Lung microvascular endothelial cell (primary cell): ENCODE measurements at places on chromosomes 12 and 14. TPM values are rescaled to one million over a fixed set of nuclear protein-coding genes. Genes with fewer than 3 reads are reported as not detected.

The IRAK3 gene
- 8.5 and 17.3 TPM in 2 replicates for total RNA-seq

- DNase-seq: no peak
Observed at GRCh38 chr12:30399859-30400258, 295.8 kb downstream of the IPO8 start.

DNA sequence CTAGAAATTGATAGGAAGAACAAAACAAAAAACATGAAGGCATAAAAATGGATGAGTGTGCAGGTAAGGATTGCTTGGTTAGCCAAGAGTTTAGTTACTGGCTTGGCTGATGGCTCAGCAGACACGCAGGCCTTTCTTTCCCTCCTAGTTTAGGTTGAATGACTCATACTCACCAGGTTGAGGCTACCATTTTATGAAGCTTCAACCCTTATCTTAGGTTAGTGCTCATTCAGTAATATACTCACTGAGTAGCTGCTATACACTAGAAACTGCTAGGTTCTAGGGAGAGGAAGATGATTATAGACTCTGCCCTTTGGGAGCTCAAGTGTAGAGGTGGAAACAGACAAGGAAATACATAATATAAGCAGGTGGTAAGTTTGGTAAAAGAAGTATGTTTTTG is 6.0 kb downstream of the P3H3 start:
- no peak for DNase-seq

DNA sequence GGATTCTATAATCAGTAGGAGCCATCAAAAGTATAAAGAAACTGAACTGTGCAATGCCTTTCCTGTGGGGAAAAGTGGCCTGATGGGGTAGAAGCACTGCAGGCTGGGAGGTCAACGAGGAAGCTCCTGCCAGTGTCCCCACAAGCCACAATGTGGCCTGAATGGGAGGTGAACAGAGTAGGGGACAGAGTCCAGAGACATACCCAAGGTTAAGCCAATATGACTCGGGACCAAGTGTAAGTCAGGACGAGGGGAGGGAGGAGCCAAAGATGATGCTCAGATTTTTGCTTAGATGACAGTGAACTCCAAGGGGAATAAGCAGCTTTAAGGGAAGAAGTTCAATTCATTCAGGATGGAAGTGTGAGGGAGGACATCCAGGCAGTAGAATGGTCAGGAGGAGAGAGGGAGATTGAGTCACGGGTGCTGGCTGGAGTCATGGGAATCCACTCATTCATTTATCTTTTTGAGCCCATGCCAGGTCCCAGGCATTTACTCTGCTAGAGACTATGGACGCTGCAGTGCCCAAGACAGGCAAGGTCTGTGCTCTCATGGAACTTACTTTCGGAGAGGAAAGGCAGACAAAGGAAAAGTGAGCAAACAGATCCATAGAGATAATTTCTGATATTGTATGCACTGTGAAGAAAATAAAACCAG is 29.1 kb downstream of the DPF3 start:
- DNase-seq: no peak

GRCh38 chr12:126706300-126706699 is 1560.7 kb upstream of the TMEM132C start:
- no peak for DNase-seq

The EIF2B2 gene
- total RNA-seq: 33.1 and 37.3 TPM in 2 replicates

The IL23A gene
- total RNA-seq: under 0.01 TPM in 1 of 2 replicates, not detected in the other

DNA sequence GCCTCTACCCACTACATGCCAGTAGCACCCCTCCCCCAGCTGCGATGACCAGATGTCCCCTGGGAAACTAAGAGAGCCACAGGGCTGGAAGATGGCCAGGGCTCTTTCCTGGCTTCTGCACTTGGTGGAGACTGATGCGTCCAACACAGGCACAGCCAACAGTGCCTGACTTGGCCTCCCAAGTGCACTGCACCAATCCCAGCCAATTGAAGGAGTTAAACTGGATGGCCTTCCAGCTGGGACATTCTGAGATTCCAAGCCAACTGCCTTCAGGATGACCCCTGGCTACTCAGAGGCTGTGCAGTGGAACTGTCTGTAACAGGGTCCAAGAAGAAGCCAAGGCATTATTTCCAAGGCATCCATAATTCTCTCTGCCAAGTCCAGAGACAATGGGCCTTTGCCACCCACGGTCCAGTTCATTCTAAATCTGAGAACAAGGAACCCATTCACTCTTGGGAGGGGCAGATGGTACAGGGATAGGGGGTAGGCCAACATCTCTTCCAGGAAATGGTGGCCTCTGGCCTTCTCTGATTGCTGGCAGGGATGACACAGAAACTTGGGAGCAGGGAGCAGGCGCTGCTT is 35.2 kb downstream of the PRIMA1 start:
- no peak for DNase-seq

DNA sequence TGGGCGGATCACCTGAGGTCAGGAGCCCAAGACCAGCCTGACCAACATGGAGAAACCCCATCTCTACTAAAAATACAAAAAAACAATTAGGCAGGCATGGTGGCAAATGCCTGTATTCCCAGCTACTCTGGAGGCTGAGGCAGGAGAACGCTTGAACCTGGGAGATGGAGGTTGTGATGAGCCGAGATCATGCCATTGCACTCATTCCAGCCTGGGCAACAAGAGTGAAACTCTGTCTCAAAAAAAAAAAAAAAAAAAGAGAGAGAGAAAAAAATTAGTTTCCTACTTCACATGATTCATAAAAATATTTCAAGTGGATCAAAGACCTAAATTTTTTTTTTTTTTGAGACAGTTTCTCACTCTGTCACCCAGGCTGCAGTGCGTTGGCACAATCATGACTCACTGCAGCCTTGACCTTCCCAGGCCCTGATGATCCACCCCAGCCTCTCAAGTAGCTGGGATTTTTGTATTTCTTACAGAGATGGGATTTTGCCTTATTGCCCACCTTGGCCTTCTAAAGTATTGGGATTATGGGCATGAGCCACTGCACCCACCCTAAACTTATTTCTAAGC is 24.9 kb downstream of the FCF1 start:
- peak; percentile 71 for DNase-seq

DNA sequence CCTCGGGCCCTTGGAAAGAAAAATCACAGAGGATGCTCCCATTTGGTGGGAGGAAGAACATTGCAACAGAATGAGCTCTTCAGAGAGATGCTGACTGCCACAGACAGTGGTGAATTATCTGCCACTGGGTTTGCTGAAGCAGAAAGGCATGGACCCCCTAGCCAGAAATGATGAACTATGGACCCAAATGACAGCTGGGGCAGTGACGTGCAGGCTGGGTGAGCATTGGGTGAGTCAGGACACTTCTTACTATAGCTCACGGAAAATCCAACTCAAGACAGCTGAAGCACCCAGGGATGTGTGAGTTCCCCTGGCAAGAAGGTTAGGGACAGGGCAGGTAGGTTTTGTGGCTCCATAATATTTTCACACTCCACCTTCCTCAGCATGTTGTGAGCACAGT is 993.2 kb downstream of the BCL11B start:
- DNase-seq: no peak

- DNase-seq: peak; percentile 31
Observed at GRCh38 chr12:121579190-121579791, 1.5 kb downstream of the KDM2B start.

- DNase-seq: no peak
Observed at GRCh38 chr14:64945431-64946178, 3.1 kb upstream of the GPX2 start.

GRCh38 chr14:86770186-86770585 is 1222.8 kb downstream of the GALC start:
- DNase-seq: no peak

DNA sequence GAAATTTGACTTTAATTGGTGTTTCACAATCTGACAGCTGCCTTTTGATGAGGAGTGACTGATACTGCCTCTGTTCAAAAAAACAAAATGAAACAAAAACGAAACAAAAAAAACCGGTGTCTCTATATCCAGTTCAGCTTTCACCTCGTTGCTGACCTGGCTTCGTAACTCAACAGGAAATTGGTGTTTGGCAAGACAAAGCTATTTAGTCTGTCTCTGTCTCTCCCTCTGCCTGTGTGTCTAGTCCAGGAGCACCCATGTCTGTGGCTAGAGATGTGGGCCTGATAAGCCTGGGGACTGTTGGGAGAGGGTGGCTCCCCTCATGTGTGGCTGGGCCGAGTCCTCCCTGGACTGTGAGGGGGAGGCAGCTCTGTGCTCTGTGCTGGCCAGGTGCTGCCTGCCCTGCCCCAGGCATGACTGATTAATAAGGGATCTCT is 11.3 kb downstream of the CACNA1C start:
- peak; percentile 19 for DNase-seq
